ENCODE measurements at places on chromosomes 13 and 19.

DNA sequence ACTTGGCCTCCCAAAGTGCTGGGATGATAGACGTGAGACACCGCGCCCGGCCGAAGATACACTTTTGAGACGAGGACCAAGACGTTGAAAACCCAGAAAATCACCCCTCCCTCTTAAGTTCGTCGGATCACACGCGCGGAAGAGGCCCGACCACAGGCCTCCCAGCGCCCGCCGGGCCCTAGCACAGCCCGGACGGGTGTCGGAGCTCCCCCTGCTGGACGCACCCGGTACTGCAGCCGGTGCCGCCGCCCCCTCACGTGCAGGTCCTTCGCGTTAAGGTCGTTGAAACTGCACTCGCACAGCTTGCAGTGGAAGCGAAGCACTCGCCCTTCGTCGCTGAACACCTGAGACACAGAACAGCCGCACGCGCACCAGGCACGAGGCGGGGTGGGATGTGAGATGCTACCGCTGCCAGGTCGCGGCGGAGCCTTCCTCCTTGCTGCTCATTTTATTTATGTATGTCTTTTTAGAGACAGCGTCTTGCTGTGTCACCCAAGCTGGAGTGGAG lies 35.7 kb upstream of the MATK start:
- DNase-seq = no peak

DNA sequence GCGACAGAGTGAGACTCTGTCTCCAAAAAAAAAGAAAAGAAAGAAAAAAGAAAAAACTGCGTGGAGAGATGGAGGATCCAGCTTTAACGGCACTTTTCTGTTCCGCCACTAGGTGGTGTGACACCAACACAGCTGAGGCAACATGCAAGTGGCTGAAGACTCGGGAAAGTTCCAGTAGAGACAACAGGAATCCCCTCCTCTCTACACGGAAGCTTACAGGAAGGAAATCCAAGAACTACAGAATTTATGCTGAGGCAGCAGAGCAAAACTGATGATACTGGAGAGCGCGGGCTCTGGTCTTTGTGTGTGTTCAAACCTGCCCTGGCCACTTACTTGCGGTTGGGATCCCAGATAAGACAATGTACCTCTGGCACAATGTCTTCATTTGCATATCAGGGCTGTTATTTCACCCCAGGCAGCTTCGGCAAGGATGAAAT lies 9.9 kb downstream of the RANBP3 start:
- DNase-seq = no peak

GRCh38 chr13:46676378-46676725 lies 120.6 kb downstream of the ESD start:
- no peak for DNase-seq

DNA sequence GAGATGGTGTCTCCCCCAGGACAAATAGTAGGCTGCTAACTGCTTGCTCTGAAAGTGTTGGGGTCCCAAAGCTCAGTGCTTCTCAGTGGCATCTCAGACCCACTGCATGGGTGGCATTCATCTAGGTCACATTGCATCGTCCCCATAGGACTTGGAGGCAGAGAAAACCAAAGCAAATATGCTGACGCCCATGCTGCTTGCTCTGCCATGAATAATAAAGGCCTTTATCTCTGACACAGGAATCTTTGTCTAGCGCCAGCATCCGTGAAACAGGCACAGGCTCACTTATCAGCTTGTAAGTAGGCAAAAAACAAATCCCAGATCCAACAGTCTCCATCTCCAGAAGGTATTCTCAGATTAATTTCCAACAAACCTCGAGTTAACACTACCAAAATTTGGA lies 18.9 kb upstream of the IPO5 start:
- DNase-seq = no peak

All from stromal cell of bone marrow (primary cell).